ENCODE measurements at places on chromosomes 7 and 10.

DNA sequence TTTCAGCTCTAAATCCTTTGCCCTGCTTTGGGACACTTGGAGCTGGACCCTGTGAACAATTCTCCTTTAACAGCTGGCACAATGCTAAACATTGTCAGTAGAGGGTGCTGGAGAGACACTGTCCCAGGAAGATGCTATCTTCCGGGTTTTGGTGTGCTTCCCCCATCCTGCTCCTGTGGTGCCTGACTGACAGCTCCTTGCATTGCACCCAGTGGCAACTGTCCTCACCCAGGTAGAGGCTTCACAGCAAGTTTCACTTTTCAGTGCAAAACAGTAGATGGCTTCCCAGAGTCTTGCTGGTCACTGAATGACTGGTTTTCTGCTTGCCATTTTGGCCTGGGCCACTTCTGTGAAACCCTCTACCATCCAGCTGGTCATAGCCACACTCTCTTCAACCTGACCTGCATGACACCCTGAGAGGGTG, 77.3 kb downstream of the CDC14C start:
- DNase-seq, result peak; percentile 10

DNA sequence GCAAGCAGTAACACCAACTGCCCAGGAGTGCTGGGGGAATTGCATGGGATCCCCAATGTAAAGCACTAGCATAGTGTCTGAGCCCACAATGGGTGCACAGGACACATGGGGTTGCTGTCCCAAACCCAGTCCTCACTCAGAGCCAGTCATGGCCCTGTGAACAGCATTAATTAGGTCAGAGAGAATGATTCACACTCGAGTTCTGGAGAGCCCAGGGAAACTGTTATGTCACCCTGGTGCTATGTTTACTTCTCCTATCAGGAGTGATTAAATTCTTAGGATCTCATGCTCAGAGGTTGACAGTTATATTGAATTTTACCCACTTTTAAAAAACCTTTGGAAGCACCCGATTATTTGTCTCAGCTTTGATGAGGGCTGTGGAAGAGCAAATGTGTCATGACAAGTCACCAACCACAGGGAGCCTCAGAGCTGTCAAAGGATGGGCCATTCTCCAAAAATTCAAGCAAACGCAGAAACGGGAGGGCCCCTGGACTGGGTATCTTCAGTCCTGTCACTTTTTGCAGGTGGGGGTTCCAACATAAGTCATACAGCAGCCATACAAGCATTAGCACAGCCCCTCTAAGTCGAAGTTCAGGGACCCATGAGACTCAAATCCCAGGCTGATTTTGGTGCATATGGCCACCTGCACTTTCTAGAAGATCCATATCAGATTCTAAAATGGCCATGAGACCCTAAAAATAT, 1.3 kb upstream of the RASSF4 start:
- no peak for DNase-seq

DNA sequence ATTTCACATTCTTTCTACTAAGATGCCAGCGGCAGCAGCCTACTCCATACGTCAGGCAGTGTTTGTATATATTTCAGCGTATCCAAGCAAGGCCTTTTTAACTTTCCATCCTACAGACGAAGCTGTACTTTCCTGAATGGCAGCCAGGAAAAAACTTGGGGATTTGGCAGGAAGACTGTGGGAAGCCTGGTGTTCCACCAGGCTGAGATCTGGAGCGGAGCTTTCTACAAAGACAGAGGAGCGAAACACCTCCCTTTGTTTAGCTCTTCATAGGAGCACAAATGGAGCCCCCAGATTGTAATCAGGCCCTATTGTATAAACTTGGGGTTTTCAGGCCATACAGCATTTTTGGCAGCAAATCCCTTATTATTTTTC, 143.8 kb downstream of the TES start:
- DNase-seq, result no peak

DNA sequence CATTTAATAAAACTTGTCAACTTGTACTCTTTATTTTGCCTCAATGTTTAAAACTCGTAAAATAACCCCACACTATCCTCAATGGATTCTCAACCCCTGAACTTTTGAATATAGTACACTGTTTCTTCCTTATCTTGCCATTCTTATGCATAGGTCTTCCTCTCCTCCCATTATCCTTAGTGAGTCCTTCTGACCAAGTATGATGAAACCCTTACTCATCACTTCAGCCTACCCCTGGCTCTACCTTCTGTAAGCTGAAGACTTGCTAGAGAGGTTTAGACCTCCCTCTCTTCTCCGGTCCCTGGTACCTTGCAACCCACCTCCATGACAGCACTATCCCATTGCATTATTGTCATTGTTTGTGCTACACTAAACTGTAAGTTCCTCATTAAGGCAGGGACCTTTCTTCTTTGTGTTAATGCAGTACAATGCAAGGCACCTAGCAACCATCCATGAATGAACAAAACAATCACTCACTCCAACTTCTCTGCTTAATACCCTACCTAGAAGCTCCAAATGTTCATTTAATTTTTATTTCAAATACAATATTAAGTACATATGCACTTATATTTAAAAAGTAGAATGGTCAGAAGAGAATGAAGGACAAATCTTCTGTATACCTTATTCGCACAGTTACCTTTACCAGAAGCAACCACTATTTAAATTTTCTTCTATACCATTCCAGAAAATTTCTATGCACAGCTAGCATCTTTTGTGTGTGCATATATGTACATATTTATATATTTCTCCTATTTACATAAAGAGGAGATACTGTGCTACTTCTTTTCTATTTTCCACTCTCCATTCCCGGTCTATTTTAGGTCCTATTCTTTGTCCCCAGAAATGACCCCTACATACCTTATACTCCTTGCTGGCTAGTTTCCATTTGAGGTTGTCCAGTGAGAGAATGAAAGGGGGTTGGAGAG, 77.5 kb downstream of the SLC16A9 start:
- DNase-seq, result no peak

- no peak for DNase-seq
Observed at GRCh38 chr7:121953601-121954000, 80.6 kb downstream of the PTPRZ1 start.

DNA sequence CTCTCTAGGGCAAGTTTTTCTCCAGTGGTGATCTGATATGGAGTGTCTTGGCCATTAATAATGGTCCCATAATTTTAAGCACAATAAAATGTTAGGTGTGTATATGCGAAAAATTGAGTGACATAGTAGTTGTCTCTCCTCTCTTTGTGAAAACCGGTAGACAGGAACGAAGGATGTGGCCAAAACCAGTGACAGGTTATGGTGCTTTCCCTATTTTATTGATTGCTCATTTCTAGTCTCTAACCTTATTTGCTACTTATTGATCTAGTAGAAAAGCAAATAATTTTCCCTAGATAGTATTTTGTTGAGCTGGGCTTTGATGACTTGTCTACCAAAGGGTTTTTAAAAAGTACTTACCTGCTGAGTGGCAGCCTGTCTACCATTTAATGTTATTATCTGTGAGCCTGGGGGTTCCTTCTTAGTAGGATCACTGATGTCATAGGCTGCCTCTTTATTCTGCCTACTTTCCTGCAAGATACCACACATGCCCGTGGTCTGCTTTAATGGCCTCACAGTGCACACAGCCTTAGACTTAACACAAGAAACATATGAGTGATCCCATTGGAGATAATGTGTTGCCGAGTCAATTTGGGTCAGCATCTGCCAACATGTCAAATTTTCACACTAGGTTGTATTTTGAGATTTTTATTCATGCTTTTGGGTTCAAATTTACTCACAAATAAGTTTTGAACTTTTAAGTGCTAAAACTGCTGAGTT, 100.0 kb downstream of the AUTS2 start:
- DNase-seq, result no peak

- no peak for DNase-seq
Observed at GRCh38 chr10:26479766-26480492, 41.8 kb downstream of the APBB1IP start.

DNA sequence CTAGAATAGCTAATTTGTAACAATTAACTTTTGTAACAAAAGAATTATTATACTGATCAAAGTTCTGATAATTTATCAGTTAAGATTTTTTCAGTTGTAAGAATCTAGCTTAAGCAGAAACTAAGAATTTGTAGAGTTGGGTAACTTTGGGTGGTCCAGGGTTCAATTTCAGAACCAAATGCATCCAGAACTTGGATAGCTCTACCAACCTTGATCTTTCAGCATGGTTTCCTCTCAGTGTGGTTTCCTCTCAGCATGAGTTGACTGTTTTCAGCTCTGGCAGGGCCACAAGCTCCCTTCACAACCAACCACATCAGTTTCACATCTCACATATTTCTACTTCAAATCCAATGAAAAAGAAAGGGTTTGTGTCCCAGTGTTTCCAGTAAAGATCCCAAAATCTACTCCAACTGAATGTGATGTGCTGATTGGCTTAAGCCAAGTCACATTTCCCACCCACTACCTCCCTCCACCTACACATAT, 3.3 kb upstream of the FAS start:
- no peak for DNase-seq

GRCh38 chr10:72124989-72125388, 36.6 kb upstream of the SPOCK2 start:
- no peak for DNase-seq

DNA sequence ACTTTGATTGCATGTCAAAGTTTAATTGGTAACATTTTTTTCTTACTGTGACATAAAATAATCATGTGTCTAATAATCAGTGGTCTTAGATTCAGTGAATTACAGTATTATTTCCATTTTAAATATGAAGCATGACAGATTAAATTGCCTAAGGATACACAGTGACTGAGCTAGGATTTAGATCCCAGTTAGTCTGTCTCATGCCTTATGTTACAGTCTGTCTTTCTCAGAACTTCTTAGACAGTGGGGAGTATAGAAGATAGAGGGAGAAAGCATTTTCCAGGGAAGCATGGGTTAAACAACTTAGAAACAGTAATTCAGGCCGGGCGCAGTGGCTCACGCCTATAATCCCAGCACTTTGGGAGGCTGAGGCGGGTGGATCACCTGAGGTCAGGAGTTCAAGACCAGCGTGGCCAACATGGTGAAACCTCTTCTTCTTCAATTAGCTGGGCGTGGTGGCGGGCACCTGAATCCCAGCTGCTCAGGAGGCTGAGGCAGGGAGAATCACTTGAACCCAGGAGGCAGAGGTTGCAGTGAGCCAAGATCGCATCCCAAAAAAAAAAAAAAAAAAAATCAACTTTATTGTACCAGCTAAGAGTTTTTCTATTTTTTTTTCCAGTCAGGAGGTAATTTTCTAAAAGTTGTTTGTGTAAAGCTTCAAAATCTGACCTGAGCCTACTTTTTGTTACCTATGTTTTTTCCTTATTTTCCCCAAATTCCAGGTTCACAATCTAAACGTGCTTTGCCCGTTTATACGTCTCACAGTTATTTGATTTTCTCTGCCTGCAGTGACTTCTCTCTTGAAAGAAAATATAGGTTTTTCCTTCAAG, 3.3 kb downstream of the CASD1 start:
- DNase-seq, result no peak

DNA sequence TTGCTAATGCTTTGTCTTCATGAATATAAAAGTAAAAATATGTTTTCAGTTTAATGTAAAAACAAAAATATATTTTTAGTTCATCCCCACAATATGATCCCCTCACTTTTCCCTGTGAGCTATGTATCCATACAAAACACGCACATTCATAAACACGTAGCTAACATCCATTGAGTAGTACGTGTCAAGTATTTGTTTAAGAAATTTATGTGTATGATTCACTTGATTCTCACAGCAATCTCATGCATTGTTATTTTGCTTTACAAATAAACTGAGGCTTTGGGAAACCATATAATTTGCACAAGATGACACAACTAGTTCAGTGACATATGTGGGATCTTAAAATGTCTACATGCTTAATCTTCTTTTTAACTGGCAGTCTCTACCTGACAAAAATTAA, 329.6 kb upstream of the SEMA3C start:
- no peak for DNase-seq

DNA sequence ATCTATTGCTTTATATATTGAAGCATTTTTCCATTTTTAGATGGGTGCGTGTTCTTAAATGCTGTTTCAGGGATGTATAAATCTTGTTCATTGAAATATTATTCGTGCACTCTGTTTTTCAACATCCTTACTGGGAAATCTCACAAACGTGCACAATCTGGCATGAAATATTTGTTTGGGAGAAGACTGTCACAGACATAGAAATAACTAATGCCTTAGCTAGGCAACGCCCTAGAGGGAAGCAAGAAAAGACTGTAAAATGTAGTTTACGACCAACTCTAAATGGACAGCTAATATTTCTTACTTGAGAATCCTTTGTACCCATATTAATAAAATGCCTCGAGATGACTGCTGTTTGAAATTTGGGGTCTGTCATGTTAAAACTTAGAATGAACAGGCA, 8.9 kb downstream of the DOCK4 start:
- no peak for DNase-seq

DNA sequence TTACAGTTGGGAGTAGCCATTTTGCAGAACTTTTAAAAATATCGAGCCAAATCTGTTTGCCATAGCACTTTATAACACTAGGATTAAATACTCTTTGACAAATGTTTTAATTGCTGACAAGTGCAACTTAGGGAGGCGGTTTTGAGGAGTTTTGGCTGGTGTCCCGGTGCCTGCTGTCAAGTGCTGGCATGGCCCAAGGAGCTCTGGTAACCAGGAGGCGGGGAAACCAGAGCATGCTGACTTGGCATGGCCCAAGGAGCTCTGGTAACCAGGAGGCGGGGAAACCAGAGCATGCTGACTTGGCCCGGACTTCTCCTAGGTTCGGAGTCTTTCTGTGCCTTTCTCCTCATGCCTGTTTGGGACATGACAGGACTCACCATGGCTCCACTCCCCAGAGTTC, 30.8 kb upstream of the ZNF32 start:
- DNase-seq, result no peak

GRCh38 chr7:157003756-157004520, 6.5 kb downstream of the MNX1 start:
- DNase-seq, result no peak

DNA sequence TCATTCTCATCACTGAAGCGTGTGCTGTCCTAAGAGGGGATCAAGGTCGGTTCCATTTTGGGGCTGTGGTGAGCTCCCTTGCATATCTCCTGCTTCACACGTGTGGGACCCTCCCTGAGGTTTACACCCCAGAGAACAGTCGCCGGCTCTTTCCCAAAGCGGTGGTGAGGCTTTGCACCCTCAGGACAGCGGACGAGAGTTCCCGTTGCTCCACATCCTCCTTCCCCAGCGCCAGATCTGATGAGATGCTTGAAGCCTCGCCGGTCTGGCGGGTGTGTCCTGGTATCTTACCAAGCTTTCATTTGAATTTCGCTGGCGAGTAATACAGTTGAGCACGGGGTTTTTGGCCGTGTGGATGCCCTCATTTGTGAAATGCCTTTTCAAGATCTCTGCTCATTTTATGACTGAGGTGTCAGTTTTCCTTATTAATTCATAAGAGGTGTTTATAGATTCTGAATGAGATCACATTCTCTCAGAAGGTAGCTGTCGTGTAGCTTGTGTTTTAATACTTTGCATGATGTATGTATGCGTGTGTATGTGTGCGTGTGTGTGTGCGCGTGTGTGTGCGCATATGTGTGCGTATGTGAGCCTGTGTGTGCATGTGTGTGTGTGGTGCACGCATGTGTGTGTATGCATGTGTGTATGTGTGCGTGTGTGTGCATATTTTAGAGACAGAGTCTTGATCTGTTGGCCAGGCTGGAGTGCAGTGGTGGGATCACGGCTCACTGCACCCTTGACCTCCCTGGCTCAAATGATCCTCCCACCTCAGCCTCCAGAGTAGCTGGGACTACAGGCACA, 30.7 kb downstream of the ELFN1 start:
- DNase-seq, result no peak

Measured in NK-92 treated with Interleukin-12 subunit alpha and Interleukin-12 subunit beta, amount 100 ng/mL, for 24 hours (cell line).